ENCODE measurements at places on chromosomes 13 and 19.

DNA sequence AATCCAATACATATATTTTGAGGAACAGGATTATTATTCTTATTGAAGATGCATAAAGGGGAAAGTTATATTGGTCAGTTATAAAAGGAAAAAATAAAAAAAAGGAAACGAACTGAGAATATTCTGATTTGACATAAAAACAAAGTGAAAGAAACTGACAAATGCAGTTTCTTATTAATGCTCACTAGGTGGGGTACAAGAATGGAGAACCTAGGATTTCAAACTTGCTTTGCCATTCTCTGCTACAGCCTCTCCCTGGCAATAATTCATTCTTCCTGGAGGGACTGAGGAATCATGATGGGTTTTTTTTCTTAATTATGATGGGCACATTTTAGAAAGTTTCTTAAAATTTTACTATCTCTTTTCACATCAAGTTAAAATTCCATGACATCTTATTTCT, 154.9 kb downstream of the PCDH9 start:
- DNase-seq = no peak

GRCh38 chr13:75222031-75222430, 259.9 kb downstream of the TBC1D4 start:
- DNase-seq = no peak

- DNase-seq = no peak
Observed at GRCh38 chr13:37412241-37412921, 186.2 kb downstream of the POSTN start.

- DNase-seq = no peak
Observed at GRCh38 chr19:6718741-6719539, 1.5 kb downstream of the C3 start.

- DNase-seq = peak; percentile 12
Observed at GRCh38 chr13:38530492-38530891, 156.4 kb upstream of the FREM2 start.

DNA sequence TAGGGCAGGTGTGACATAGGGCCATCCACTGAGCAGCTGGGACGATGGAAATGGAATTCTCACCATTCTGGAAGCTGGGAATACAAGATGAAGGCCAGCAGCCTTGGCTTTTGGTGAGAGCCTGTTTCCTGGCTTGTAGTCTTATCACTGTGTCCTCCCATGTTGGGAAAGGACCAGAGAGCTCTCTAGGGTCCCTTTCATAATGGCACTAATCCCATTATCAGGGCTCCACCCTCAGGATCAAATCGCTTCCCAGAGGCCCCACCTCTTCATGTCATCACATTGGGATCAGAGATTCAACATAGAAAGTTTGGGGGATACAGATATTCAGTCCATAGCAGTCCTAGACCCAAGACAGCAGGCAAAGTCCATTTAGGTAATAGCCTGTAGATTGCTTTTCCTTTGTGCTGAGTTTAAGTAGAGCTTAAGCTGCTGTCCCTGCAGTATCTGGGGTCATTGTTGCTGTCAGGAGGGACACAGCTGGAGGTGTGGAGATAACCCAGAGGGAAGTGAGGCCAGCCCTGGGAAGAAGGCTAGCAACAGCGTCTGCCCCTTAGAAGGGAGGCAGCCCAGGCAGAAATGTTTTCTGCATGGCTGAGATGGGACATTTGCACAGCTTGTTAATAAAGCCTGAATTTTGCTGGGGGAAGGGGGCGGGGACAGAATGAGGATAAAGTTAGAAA, 136.5 kb upstream of the GPR12 start:
- no peak for DNase-seq

DNA sequence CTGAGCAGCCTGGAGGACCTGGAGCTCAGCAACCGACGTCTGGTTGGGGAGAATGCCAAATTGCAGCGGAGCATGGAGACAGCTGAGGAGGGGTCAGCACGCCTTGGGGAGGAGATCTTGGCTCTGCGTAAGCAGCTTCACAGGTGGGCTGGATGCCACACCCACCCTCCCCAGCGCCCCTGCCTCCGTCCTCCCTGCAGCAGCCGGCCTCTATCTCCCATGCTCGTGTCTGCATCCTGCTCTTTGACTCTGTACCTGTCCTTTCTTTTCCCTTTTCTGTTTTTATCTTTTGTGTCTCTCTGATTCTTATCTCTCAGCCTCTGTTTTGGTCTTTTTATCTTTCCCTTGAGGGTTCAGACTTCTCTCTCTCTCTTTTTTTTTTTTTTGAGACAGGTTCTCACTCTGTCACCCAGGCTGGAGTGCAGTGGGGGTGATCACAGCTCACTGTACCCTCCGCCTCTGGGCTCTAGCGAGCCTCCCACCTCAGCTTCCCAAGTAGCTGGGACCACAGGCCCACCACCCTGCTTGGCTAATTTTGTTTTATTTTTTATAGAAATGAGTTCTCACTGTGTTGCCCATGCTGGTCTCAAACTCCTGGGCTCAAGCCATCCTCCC, 10.1 kb downstream of the KASH5 start:
- DNase-seq = no peak

GRCh38 chr13:79905018-79905417, 424.1 kb downstream of the NDFIP2 start:
- no peak for DNase-seq

- no peak for DNase-seq
Observed at GRCh38 chr13:78638216-78638615, 20.7 kb downstream of the OBI1 start.

- DNase-seq = no peak
Observed at GRCh38 chr19:39533003-39533512, 406 bp upstream of the EID2B start.

DNA sequence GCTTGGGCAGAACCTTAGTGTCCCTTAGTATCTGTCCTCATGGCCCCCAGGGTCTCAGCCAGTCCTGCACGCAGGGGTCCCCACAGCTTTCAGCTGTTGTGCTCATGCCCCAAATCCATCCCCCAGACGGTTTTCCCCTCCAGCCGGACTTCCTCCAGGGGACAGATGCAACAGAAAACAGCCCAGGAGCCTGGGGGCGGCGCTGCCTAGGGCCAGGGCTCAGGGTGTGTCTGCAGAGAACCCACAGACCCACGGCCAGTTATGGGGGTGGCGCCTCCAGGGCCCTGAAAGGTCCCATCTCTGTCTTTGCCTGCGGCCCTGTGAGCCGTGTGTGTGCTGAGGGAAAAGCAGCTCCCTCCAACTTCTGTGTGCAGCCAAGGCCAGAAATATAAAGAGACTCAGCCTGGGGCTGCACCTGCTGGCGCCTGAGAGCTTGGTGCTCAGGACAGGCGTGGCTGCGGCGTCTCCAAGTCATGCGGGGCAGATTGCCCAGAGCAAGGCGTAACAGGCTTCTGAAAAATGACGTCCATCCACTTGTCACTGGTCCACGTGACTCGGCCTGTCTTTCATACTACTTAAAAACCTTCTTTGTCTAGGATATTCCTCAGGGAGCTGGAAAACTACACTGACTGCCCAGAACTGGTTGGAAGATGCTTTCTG, 22.1 kb upstream of the F7 start:
- no peak for DNase-seq

- DNase-seq = no peak
Observed at GRCh38 chr13:82330499-82330898, 1551.8 kb downstream of the SLITRK1 start.

DNA sequence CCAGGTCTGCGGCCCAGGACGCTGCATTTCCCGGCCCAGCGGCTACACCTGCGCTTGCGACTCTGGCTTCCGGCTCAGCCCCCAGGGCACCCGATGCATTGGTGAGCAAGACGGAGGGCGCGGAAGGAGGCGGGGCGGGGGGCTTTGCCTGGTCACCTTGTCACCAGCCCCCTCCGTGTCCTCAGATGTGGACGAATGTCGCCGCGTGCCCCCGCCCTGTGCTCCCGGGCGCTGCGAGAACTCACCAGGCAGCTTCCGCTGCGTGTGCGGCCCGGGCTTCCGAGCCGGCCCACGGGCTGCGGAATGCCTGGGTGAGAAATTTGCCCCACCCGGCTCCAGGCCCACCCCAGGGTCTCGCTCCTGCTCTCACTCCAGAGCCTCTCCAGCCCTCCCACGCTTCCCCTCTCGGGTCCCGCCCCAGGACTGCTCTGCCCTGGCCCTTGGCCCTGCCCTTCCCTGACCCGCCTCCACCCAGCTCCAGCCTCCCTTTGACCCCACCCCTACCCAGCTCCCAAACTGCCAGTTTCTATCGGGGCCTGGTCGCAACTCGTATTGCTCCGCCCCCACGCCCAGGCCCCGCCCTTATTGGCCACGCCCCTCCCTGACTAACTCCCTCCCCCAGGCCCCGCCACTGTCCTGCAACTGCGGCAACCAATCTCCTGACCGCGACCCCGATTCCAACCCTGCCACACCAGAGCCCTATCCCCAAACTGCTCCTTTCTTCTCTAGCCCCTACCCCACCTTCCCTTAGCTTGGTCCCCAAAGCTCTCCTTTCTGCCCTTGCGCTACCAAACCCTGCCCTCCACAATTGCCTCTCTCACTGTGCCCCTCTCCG, 8.6 kb downstream of the LTBP4 start:
- no peak for DNase-seq

GRCh38 chr19:32438751-32439150, 33.2 kb downstream of the DPY19L3 start:
- DNase-seq = no peak

- DNase-seq = no peak
Observed at GRCh38 chr19:53664760-53665159, 33.0 kb downstream of the DPRX start.

GRCh38 chr13:107192289-107192688, 624.4 kb upstream of the ARGLU1 start:
- no peak for DNase-seq
